Naive B cell (primary cell): ENCODE measurements at places on chromosomes 5 and 9. TPM values are rescaled to one million over a fixed set of nuclear protein-coding genes. Genes with fewer than 3 reads are reported as not detected.

Gene HTR4
- polyA plus RNA-seq = not detected

Gene CATSPER3
- 0.31 TPM for polyA plus RNA-seq

Gene STX17
- polyA plus RNA-seq = 18.5 TPM

Gene SARDH
- 0.21 TPM for polyA plus RNA-seq

Gene FGD3
- 71.1 TPM for polyA plus RNA-seq

Gene GLRA1
- polyA plus RNA-seq = not detected

Gene SLC38A9
- polyA plus RNA-seq = 15.4 TPM

Gene TMEM174
- polyA plus RNA-seq = not detected

Gene LRRC70
- 0.88 TPM for polyA plus RNA-seq

Gene SLC34A1
- polyA plus RNA-seq = not detected
